Large intestine (tissue), 12 donors: ENCODE measurements at places on chromosomes 6 and 20. TPM values are rescaled to one million over a fixed set of nuclear protein-coding genes. Genes with fewer than 3 reads are reported as not detected.
A peak's percentile ranks its signal among the peaks of the same experiment; 100 is the strongest.

DNA sequence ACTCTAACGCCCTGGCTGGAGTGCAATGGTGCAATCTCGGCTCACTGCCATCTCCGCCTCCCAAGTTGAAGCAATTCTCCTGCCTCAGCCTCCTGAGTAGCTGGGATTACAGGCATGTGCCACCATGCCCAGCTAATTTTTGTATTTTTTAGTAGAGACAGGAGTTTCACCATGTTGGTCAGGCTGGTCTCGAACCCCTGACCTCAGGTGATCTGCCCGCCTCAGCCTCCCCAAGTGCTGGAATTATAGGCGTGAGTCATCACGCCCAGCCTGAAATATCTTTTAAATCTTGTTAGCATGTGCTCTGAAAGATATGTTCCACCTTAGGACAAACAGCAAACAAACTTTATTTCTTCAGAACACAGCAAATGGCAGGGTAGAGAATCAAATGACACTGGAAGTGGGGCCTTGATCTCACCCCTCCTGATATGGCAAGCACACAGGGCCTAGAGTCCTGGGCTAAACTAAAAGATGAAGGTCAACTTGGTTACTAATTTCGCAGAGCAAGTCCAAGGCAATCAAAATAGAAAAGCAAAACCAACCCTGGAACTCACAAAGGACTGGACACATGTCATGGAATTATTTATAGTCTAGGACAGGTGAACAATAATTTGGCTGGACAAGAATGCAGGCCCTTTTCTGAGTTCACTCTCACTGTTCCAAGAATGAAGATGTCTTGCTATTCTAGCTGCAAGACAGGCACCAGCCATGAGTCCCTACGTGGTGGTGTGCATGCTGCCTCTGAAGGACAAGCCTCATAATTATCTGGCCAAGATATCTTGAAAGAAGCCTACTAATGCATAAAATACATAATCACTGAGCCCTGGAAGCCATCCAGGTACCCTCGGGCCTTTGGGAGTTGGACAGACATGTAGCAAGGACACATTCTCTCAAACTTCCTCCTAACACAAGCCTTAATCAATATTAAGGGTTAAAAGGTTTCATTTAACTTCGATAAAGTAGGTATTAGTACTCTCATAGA, 35.6 kb downstream of the B4GALT5 start:
- no peak for DNase-seq
- H3K27ac ChIP-seq, result peak overlapping the region; percentile 90
- peaks cover 89% of the 10 kb centered on the region for H3K4me1 ChIP-seq
- no peak overlapping the region for H3K4me3 ChIP-seq
- H3K27me3 ChIP-seq, result no peaks in the 10 kb centered on the region

DNA sequence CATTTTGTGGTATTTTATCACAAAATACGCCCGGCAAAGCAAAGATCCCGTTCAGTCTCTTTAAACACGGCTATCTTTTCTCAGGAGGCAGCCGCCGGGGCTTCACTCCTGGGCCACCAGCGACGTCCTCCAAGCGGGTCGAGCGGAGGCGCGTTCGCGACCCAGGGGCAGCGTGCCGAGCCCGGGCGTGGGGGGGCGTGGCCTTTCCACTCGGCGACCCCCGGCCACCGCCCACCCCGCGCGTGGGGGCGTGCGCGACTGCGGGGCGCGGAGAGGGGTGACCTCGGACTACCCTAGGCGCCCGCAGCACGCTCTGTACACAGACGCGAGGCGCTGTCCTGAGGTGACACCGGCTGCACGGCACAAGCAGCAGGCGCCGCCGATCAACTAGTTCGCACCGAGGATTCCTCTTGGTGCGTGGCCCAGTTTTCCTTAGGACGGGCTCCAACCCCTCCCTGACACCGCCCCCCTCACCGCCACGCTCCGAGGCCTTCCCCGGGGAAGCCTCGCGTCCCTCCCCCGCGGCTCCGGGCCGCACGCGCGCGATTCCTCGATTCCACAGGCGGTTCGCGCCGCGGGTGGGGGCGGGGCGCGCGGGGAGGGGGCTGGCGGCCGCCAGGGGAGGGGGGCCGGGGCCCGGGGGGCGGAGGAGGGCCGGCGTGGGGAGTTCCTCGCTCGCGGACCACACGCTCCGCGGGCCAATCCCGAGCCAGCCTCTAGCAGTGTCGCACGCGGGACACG, 1.1 kb upstream of the JARID2 start:
- H3K4me3 ChIP-seq, result peak overlapping the region; percentile 72
- peaks cover 8% of the 10 kb centered on the region for H3K4me1 ChIP-seq
- H3K27me3 ChIP-seq, result no peaks in the 10 kb centered on the region
- H3K27ac ChIP-seq, result peak overlapping the region; percentile 88
- peak; percentile 74 for DNase-seq
- no peaks in the 10 kb centered on the region for H3K36me3 ChIP-seq

GRCh38 chr6:143283887-143284645, 166.4 kb downstream of the ADAT2 start:
- no peak overlapping the region for H3K4me3 ChIP-seq
- H3K27ac ChIP-seq, result no peak overlapping the region
- H3K4me1 ChIP-seq, result no peaks in the 10 kb centered on the region

GRCh38 chr6:128863983-128864382, 19.0 kb upstream of the LAMA2 start:
- no peak overlapping the region for H3K4me3 ChIP-seq
- no peak overlapping the region for H3K27ac ChIP-seq
- DNase-seq, result no peak
- H3K4me1 ChIP-seq, result no peaks in the 10 kb centered on the region
- H3K27me3 ChIP-seq, result no peaks in the 10 kb centered on the region

DNA sequence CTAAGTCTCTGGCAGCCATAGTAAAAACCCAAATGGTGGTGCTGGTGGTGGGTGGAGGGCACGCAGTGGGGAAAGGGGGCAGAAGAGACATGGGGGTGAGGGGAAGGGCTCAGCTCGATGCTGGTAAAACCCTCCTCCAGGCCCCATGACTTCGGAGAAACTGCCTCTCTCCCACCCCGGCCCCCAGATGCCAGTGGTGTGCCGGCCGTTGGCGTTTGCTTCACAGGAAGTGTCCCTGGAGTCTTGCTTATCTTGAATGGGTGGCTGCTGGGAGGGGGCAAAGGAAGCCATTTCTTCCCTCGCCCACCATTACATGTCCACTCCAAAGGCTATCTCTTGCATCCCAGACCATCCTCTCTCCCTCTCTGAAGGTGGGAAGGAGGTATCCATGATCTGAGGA, 25.4 kb downstream of the VEGFA start:
- H3K36me3 ChIP-seq, result no peaks in the 10 kb centered on the region
- no peak overlapping the region for H3K4me3 ChIP-seq
- no peak for DNase-seq
- peaks cover 31% of the 10 kb centered on the region for H3K4me1 ChIP-seq
- no peaks in the 10 kb centered on the region for H3K27me3 ChIP-seq

DNA sequence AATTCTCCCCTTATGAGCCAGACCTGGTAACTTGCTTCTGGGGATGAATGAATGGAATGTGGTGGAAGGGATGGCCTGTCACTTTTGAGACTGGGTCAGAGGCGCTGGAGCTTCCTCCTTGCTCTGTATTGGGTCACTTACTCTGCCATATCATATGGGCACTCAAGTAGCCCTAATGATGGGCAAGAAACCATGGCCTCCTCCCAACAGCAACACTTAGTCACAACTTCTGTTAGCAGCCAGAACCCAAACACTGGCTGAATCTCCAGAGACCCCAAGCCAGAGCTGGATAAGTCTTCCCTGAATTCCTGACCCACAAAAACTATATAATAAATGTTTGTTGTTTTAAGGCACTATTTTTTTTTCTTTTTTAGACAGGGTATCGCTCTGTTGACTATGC, 5.5 kb downstream of the E2F1 start:
- no peak overlapping the region for H3K27ac ChIP-seq
- H3K27me3 ChIP-seq, result no peaks in the 10 kb centered on the region
- no peak for DNase-seq
- peaks cover 3% of the 10 kb centered on the region for H3K36me3 ChIP-seq
- H3K4me1 ChIP-seq, result peaks cover 22% of the 10 kb centered on the region

GRCh38 chr20:64109831-64110391, 2.5 kb upstream of the NPBWR2 start:
- no peaks in the 10 kb centered on the region for H3K4me1 ChIP-seq
- DNase-seq, result no peak
- H3K27me3 ChIP-seq, result peaks cover 8% of the 10 kb centered on the region

DNA sequence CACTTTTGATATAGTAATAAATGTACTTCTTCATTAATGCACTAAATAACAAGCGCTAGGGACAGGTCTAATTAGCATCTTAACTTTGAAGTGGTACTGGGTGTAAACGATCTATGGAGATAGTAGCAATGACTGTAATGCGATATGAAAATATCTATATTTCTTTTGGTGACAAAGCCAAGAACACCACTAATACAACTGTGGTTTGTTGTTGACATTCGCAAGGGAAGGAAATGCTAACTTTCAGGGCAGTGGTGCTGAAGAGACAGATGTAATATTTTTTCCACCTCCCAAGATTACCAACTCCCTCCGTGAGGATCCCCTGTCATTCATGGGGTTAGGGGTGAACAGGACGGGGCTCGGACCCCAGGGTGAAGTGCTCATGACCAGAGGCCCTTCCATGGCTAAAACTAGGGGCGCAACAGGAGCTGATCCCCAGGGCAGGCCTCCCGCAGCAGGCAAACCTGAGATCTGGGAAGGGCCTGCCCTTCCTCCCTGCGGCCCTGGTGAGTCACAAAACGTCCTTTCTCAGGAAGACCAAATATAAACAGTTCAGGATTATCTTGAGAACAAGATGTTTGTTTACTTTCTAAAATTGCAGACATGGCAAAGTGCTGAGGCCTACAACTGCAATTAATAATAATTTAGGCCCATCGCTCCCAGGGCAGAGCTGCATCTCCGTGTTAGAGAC, 65.0 kb upstream of the TOX2 start:
- no peak overlapping the region for H3K4me3 ChIP-seq
- no peak overlapping the region for H3K27ac ChIP-seq
- no peak for DNase-seq
- no peaks in the 10 kb centered on the region for H3K27me3 ChIP-seq

GRCh38 chr6:40900791-40901190, 138.2 kb downstream of the UNC5CL start:
- DNase-seq, result no peak
- no peaks in the 10 kb centered on the region for H3K27me3 ChIP-seq
- H3K4me3 ChIP-seq, result no peak overlapping the region
- no peak overlapping the region for H3K27ac ChIP-seq
- H3K36me3 ChIP-seq, result no peaks in the 10 kb centered on the region

GRCh38 chr6:88111991-88112390, 54.2 kb downstream of the CNR1 start:
- H3K27ac ChIP-seq, result no peak overlapping the region
- DNase-seq, result no peak
- peaks cover 2% of the 10 kb centered on the region for H3K27me3 ChIP-seq
- no peak overlapping the region for H3K4me3 ChIP-seq

DNA sequence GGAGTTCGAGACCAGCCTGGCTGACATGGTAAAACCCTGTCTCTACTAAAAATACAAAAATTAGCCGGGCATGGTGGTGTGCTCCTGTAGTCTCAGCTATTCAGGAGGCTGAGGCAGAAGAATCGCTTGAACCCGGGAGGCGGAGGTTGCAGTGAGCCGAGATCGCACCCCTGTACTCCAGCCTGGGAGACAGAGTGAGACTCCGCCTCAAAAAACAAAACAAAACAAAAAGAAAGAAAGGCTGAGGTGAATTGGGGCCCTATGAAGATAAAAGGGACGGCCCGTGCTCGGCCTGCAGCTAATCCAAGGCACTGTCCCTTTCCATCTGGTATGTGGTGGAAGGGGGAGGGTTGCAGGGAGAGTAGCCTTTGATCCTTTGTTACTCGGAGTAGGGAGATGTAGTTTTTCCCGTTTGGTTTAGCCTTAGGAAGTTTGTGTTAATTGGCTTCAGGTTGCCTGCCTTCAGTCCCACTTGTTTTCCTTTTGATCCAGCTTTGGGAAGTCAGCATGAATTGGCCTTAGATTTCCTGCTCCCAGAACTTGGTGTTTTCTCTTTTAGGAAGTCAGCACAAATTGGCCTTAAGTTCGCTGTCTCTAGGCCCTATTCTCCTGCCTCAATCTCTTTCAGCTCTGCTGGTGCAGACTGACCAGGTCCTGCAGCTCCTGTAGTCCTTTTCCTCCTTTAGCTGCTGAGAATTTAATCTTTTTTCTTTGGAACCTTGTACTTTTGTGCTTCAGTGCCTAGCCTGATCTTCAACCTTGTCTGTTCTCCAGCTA, 36.1 kb upstream of the PAQR8 start:
- H3K27me3 ChIP-seq, result no peaks in the 10 kb centered on the region
- peak; percentile 89 for DNase-seq
- no peaks in the 10 kb centered on the region for H3K36me3 ChIP-seq
- H3K4me1 ChIP-seq, result peaks cover 47% of the 10 kb centered on the region
- H3K4me3 ChIP-seq, result no peak overlapping the region
- peak overlapping the region; percentile 90 for H3K27ac ChIP-seq

DNA sequence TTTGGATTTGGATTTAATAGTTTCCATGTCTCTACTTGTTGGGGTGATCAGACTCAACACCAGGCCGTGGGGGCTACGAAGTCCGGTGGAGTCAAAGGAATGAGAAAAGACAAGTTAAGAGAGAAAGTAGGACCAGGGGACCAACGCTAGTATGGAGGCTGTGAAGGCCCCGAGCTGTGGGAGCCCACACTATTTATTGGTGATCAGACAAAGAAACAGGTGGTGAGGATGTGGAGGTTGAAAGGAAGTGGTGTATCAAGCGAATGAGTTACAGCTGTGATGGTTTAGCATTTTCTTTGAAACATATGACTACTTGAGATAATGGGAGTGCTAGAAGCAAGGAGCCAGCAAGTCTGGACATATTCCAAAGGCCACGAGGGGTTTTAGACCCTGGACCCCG, 62.4 kb downstream of the AKAP7 start:
- H3K4me3 ChIP-seq, result no peak overlapping the region
- H3K4me1 ChIP-seq, result no peaks in the 10 kb centered on the region
- no peaks in the 10 kb centered on the region for H3K36me3 ChIP-seq

GRCh38 chr6:132227904-132228303, 173.4 kb downstream of the MOXD1 start:
- no peaks in the 10 kb centered on the region for H3K27me3 ChIP-seq
- H3K4me3 ChIP-seq, result no peak overlapping the region
- DNase-seq, result no peak
- no peak overlapping the region for H3K27ac ChIP-seq

GRCh38 chr20:57761413-57761734, 51.6 kb upstream of the PMEPA1 start:
- H3K4me1 ChIP-seq, result no peaks in the 10 kb centered on the region
- no peak for DNase-seq
- H3K4me3 ChIP-seq, result no peak overlapping the region

GRCh38 chr6:168018664-168019063, 21.2 kb downstream of the KIF25 start:
- H3K4me1 ChIP-seq, result no peaks in the 10 kb centered on the region
- no peaks in the 10 kb centered on the region for H3K36me3 ChIP-seq
- H3K4me3 ChIP-seq, result no peak overlapping the region
- DNase-seq, result no peak

GRCh38 chr6:44335631-44336030, 6.8 kb upstream of the SPATS1 start:
- no peak for DNase-seq
- no peak overlapping the region for H3K27ac ChIP-seq
- no peak overlapping the region for H3K4me3 ChIP-seq
- H3K36me3 ChIP-seq, result no peaks in the 10 kb centered on the region

XRN2 gene
- 52.7 TPM for polyA plus RNA-seq

SAMD10 gene
- polyA plus RNA-seq, result 5.0 TPM

ARHGAP40 gene
- not detected for polyA plus RNA-seq

ZBTB46 gene
- 4.1 TPM for polyA plus RNA-seq

CALHM6 gene
- polyA plus RNA-seq, result 7.8 TPM

TMEM170B gene
- 4.7 TPM for polyA plus RNA-seq

PTPRA gene
- polyA plus RNA-seq, result 52.7 TPM
